ENCODE measurements at places on chromosomes 1 and 21.

DNA sequence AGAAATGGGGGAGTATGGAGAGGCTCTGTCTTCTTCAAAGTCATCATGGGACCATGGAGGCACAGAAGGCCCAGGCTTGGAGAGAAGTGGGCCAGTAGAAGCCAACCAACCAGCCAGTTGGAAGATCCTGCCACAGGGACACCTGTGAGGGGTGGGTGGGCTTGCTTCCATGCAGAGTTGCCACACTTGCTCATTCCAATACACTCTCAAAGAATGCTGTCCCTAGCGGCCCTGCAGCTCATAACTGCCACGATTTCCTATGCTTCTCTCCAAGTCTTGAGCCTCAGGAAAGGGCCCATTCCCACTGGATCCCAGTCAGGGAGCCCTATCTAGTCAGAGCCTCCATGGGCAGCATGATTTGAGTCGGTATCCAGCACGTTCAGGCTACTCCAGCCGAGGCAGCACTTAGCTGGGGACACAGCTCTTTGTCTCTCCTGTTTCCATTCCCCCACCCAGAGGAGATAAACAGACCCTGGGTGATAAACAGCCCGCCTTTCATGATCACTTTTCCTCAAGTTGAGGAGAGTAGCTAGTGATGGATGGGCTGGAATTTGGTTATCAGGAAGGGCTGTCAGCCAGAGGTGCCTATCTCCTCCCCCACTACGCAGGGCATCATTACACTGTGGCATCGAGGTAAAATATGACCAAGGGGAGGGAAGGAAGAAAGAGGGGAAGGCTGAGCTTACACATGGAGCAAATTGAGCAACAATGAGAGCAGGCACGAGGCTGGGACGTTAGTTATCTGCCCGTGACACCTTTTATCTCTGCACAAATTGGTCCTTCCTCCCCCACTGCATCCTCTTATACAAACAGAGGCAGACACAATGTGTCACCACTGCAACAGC lies 64.6 kb downstream of the ERI3 start:
- DNase-seq: no peak

- DNase-seq: peak; percentile 45
Measured at GRCh38 chr21:43609501-43610340, 49.6 kb downstream of the HSF2BP start.

- no peak for DNase-seq
Measured at GRCh38 chr1:29548091-29548490, 311.8 kb downstream of the PTPRU start.

GRCh38 chr1:82606546-82606945 lies 805.8 kb downstream of the ADGRL2 start:
- DNase-seq: no peak

DNA sequence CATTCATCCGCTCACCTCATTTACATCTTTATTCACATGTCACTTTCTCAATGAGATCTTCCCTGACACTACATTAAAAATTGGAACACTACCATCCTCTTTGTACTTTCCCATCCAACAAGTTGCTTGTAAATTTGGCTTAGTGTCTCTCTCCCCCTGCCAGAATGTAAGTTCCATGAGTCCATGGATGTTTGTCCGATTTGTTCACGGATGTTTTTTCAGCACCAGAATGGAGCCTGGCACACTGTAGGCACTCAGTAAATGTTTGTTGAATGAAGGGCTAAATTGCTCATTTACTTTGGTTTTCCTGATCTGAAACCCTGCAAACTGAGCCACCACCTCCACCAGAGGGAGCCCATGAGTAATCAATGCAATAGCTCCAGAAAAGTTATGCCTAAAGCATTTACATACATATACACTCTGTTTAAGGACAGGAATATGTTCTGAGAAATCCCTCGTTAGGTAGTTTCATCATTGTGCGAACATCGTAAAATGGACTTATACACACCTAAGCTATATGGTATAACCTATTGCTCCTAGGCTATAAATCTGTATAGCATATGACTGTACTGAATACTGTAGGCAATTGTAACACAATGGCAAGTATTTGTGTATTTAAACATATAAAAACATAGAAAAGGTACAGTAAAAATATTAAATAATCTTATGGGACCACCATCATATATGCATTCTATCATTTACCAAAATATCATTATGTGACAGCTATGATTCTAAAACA lies 2.8 kb upstream of the EYA3 start:
- peak; percentile 90 for DNase-seq
